ENCODE measurements at places on chromosomes 12 and 14.

DNA sequence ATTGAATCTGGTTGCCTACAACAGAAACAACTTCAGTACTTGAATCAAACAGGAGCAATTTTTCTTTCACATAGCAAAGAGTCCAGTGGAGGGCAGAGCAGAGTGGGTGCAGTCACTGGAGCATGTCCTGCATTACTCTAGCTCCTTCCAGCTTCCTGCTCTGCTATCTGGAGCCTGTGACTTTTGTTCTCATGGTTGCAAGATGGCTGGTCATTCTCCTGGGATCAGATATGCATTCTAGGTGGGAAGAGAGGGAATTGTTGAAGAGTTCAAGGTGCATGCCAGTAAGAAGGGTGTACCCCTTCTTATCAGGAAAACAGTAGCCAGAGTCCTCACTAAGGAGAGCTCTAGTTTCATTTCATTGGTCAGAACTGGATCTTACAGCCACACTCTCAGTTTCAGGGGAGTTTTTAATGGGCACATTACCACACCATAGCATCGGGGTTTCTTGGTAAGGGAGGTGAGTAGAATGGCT lies 8.0 kb downstream of the IFT43 start:
- DNase-seq: no peak

GRCh38 chr12:11830307-11830801 lies 180.9 kb downstream of the ETV6 start:
- DNase-seq: no peak

DNA sequence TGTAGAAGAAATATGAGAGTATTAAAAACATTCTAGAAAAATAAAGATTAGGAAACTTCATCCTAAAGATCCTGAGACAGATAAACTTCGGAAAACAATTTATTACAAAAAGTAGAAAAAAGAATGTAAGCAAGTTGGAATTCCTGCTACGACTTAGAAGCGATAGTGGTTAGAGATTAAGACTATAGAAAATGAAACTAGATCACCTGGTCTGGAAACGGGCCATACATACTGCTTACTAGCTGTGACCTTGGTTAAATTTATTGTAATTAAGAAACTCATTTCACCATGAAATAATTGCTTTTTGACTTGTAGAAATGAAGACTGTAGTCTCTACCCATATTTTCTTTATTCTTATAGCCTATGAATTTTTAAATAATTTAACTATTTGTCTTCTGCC lies 614.1 kb downstream of the SLC16A7 start:
- no peak for DNase-seq

DNA sequence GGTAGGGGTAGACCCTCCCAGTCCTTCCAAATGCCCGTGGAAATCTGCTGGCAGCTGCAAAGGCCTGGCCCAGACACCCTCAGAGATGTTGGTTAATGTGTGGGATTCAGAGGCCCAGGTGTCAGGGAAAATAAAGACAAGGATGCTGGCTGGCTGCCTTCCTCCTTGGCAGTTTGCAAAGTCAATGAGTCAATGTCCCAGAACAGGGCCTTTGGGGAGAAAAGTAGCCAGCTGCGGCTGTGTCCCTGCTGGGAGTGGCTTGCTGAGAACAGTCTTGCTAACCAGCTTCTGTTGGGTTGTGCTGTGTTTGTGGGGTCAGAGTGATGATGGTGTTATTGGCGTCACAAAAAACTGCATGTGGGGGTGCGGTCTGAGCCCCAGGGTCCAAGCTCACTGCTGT lies 29.2 kb downstream of the GLRX5 start:
- no peak for DNase-seq

- peak; percentile 18 for DNase-seq
Observed at GRCh38 chr12:14167005-14167628, 185.7 kb upstream of the GRIN2B start.

GRCh38 chr14:95774265-95775160 lies 60.6 kb upstream of the TCL1A start:
- DNase-seq: peak; percentile 54

DNA sequence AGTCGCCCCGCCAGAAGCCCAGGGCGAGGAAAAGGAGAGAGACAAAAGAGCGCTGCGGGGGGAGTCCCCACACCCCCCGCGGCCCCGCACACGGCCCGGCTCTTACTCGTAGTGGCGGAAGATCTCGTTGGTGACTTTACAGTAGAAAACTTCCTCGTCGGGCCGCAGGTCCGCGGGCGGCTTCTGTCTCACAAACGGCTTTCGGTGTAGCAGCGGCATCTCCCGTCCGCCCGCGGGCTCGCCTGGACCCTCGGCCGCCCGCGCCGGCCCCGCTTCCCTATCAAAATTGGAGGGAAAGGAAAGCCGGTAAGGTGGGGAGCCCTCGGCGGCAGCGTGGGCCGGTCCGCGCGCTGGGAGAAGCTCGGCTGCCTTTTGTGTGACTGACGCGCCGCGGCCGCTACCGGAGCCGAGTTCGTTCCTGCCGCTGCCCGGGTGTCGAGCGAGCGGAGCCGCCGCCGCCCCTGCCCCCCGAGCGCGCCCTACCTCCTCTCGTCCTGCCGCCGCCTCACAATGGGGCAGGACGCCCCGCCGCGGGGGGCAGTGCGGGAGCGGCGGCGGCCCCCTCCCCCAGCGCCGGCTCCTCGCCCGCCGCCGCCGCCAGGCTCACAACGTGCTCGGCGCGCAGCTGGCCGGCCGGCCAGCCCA lies 652 bp downstream of the BAZ1A start:
- DNase-seq: peak; percentile 43

GRCh38 chr12:15698377-15698871 lies 90.8 kb downstream of the EPS8 start:
- DNase-seq: no peak

- DNase-seq: no peak
Observed at GRCh38 chr12:68959891-68960464, 27.0 kb upstream of the CPM start.

GRCh38 chr14:50364792-50365191 lies 31.9 kb downstream of the CDKL1 start:
- DNase-seq: no peak

DNA sequence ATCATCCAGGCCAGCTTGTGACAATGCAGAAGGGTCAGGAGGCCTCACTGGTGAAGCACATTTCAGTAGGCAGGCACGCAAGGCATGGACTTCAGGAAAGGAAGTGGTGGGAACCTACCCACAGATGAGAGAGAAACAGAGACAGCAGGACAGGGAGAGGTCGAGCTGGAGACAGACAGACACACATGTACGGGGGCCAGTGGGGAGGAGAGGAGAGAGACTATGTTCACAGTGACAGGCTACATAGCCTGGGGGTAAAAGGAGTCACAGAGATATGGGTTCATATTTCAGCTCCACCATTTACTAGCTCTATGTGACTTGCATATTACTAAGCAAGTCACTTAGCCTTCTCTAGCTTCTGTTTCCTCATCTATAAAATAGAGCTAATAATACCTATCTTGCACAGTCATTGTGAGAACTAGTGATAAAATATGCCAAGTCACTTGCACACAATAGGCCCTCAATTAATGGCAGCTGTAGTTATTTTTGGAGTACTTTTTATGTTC lies 91.1 kb upstream of the FUT8 start:
- no peak for DNase-seq

- DNase-seq: peak; percentile 71
Observed at GRCh38 chr12:14961466-14962152, at the start of gene ARHGDIB. Gene ARHGDIB, minus strand, starts transcription at chr12:14961601. Its CDS starts 10,889 bp downstream, at chr12:14950712.

GRCh38 chr12:31989571-31990362 lies 30.6 kb downstream of the RESF1 start:
- DNase-seq: no peak

- DNase-seq: peak; percentile 69
Observed at GRCh38 chr14:54902521-54903420, at the start of gene GCH1. Gene GCH1, minus strand, starts transcription at chr14:54902826. Its CDS starts 163 bp downstream, at chr14:54902663.

DNA sequence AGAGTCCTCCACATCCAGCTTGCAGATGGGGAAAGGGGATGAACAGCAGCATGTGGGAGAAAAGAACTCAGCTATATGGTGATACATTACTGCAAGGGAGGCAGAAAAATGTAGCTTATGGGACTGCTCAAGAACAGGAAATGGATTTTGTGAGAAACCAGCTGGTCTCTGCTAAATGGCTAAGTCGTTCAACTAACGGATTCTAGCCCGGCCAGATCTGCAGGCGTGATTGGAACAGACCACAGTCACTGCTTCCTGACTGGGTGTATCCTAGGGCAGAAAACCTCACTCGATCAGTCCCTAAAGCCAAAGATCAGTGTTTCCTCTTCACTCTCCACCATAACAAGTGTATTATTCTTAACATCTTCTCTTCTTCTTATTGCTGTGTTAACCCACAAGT lies 8.1 kb upstream of the PTGDR start:
- DNase-seq: no peak

- no peak for DNase-seq
Observed at GRCh38 chr12:4118017-4118510, 155.5 kb upstream of the CCND2 start.

DNA sequence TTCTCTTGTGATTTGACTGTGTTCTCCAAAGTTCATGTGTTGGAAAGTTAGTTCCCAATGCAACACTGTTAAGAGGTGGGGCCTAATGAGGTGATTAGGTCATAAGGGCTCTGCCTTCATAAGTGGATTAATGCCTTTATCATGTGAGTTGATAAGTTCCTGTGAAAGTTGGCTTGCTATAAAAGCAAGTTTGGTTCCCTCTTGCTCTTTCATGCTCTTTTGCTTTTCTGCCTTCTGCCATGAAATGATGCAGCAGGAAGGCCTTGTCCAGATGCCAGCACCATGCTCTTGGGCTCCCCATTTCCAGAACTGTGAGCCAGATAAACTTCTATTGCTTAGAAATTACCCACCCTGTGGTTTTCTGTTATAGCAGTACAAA lies 41.9 kb downstream of the SLC16A7 start:
- DNase-seq: no peak

- no peak for DNase-seq
Observed at GRCh38 chr14:89773151-89773550, 181.4 kb downstream of the EFCAB11 start.

DNA sequence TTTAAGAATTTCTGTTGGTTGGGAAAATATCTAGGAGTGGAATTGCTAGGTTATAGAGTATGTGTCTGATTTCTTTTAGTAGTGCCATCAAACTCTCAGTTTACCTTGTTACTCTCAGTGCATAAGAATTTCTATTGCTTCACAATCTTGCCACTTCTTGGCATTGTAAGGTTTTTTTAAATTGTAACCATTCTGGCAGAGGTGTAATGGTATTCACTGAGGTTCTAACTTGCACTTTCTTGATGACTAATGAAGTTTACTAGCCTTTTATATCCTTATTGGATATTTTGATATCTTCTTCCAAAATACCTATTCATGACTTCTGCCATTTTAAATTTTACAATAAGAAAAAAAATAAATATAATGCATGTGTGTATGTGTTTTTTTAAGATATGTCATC lies 478.0 kb downstream of the NAV3 start:
- no peak for DNase-seq

DNA sequence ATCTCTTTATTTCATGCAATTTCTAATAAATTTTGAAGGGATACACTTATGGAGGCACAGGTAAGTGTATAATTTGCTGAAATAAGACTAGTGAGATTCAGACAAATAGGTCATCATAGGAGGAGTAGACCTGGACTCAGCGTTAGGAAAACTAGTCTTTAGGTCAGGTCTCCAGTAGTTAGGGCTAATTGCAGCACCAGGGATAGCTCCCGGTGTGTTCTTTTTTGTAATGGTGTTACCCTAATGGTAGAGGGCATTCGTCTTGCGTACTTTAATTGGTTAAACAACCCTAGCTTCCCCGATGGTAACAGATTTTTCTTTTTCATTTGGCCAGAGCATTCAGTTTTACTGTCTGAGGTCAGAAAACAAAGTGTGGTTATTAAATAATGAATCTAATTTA lies 64.9 kb downstream of the ARID2 start:
- no peak for DNase-seq

- DNase-seq: no peak
Observed at GRCh38 chr14:34678306-34678705, 36.1 kb downstream of the CFL2 start.

DNA sequence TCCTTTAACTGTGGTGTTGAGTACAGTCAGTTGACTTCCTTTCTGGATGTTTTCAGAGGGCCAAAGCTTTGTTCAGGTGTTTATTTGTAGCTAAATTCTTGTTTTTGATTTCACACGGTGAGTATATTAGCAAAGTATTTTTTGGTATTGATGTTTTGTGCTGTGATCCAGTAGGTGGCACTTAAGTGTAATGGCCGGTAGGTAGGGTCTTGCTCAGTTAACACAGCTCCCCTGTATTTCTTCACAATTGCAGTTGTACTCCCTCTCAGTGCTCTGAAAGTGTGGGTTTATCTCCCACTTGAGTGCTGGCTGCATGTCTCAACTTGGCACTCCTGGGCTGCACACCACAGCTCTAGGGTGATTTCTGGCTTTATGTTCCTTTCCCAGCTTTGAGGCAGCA lies 339.5 kb downstream of the AEBP2 start:
- DNase-seq: no peak

- DNase-seq: no peak
Observed at GRCh38 chr12:116196752-116197718, 80.5 kb downstream of the MED13L start.

- no peak for DNase-seq
Observed at GRCh38 chr14:99063620-99064225, 208.3 kb downstream of the BCL11B start.

DNA sequence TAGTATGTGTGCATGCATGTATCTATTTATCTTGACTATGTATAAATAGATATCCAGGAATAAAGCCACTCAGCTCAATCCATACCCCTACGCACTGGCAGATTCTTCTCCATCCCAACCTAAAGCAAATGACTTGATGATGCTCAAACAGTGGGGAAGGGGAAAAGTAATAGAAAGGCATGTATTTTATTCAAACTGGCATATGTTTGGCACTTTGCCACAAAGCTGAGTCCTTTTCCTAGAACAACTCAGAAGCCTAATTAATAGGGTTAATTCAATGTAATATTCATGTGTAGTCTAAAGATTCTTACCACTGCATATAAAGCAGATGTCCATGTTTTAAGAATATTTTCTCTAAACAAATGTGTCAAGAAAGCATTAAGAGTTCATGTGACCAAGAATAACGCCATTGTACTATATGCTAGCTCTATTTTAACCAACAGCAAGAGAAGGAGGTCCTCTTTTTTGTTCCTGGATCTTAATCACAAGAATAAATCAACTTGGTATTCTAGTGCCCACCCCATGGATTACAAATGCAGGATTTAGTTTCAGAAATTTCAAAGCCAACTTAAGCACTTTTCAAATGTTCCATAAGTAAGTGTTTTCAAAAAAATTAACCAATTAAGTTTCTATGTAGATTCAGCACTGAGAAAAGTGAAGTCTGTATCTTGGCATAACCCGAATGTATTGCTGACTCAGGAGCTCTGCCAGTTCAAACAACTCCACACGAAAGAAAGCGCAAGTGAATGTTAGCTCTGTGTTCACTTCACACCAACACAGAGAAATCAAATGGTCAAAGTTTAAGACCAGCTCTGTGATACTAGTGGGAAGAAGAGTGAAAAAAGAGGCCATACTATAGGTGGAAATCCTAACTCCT lies 233.6 kb downstream of the MED13L start:
- DNase-seq: no peak
